Neural progenitor cell (in vitro differentiated cells): ENCODE measurements at places on chromosomes 13 and 19. TPM values are rescaled to one million over a fixed set of nuclear protein-coding genes. Genes with fewer than 3 reads are reported as not detected.
A peak's percentile ranks its signal among the peaks of the same experiment; 100 is the strongest.

COMP gene
- total RNA-seq: not detected in 2 replicates

SELENOV gene
- total RNA-seq: 0.73 and 6.2 TPM in 2 replicates

DBP gene
- total RNA-seq: 7.4 and 10.3 TPM in 2 replicates

DNA sequence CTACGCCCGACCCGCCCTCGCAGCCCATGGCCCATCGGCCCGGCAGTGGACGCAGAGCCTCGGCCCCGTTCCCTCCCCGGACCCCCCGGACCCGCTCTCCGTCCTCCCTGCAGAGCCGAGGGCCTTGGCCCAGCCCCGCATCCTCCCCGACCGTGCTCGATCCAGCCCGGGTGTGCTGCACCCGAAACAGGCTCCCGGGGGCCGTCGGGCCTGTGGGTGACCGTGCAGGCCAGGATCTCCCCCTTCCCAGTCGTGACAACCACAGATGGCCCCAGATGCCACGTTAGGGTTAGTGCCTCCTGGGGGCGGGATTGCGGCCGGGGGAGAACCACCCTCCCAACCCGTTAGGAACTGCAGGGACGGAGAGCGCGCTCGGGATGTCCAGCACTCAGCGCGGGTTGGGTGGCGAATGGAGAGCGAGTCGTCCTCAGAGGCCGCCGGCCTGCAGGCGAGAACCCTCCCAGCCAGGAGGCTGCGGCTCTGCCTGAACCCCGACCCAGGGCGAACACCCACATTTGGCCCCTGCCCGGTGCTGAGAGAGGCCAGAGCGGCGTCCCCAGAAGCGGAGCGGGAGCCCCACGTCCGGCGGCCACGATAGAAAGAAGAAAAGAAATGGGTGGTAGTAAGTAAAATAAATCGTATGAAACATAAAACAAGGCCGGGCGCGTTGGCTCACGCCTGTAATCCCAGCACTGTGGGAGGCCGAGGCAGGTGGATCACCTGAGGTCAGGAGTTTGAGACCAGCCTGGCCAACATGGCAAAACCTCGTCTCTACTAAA lies 6.7 kb upstream of the MADCAM1 start:
- H3K27me3 ChIP-seq: peaks cover 10% of the 10 kb centered on the region
- H3K36me3 ChIP-seq: no peaks in the 10 kb centered on the region
- H3K4me1 ChIP-seq: peaks cover 15% of the 10 kb centered on the region

GRCh38 chr19:57829316-57829715 lies 783 bp upstream of the ZNF587B start:
- no peaks in the 10 kb centered on the region for H3K27me3 ChIP-seq
- H3K27ac ChIP-seq: no peak overlapping the region
- no peak overlapping the region for H3K4me3 ChIP-seq
- H3K4me1 ChIP-seq: peaks cover 15% of the 10 kb centered on the region

GRCh38 chr19:47726467-47726866 lies 13.2 kb downstream of the EHD2 start:
- no peaks in the 10 kb centered on the region for H3K4me1 ChIP-seq
- H3K36me3 ChIP-seq: no peaks in the 10 kb centered on the region
- no peak for DNase-seq
- H3K27me3 ChIP-seq: no peaks in the 10 kb centered on the region
- no peak overlapping the region for H3K4me3 ChIP-seq

- H3K36me3 ChIP-seq: no peaks in the 10 kb centered on the region
- peak; percentile 95 for DNase-seq
- H3K27me3 ChIP-seq: no peaks in the 10 kb centered on the region
- no peak overlapping the region for H3K4me3 ChIP-seq
Measured at GRCh38 chr19:49546825-49547565, 19.2 kb downstream of the RCN3 start.

DNA sequence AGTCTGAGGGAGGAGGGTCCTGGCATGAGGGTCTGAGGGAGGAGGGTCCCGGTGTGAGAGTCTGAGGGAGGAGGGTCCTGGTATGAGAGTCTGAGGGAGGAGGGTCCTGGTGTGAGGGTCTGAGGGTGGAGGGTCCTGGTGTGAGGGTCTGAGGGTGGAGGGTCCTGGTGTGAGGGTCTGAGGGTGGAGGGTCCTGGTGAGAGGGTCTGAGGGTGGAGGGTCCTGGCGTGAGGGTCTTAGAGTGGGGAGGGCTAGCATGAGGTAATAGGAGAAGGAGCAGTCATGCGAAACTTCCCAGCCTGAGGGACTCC lies 194.8 kb downstream of the TEX29 start:
- no peaks in the 10 kb centered on the region for H3K4me1 ChIP-seq
- no peak overlapping the region for H3K4me3 ChIP-seq
- no peak overlapping the region for H3K27ac ChIP-seq

DNA sequence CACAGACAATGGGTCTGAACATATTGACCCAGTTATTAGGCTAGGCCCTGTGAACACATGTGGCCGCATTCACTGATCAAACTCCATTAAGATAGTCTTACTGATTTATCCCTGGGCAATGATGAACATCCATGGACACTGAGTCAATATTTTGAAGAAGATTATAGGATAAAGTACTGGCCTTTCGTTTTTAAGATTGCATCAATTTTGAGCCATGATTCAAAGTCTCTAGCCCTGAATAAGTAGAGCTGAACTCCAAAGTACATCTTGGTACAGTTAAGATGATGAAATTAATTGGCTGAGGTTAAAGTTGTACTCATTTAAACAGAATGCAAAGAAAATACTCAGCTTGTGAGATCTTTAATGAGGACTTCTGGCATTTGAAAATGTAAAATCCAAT lies 1581.9 kb downstream of the EFNB2 start:
- H3K27ac ChIP-seq: no peak overlapping the region
- no peaks in the 10 kb centered on the region for H3K36me3 ChIP-seq
- no peaks in the 10 kb centered on the region for H3K4me1 ChIP-seq
- no peaks in the 10 kb centered on the region for H3K27me3 ChIP-seq

GRCh38 chr19:10701955-10702525 lies 801 bp downstream of the QTRT1 start:
- H3K4me3 ChIP-seq: peak overlapping the region; percentile 76
- peak overlapping the region; percentile 9 for H3K27ac ChIP-seq
- peak; percentile 83 for DNase-seq
- H3K27me3 ChIP-seq: no peaks in the 10 kb centered on the region

DNA sequence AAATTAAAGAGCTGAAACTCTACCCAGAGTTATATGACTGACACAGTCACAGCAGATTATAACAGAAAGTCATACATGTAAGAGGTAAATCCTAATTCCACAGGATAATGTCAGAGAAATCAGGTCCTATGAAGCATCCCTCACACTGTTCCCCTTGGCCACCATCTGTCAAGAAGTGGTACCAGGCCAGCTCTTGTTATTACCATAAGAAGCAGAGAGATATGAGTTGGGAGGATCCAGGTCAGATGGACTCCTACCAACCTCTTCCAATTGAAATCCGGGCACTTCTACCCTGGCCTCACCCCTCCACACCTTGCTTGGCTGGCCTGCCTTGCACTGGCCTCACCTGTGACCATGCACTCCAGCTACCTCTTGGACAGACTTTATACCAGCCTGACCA lies 353.2 kb downstream of the DNAJC15 start:
- H3K4me3 ChIP-seq: no peak overlapping the region
- no peak overlapping the region for H3K27ac ChIP-seq
- no peaks in the 10 kb centered on the region for H3K27me3 ChIP-seq
- no peaks in the 10 kb centered on the region for H3K4me1 ChIP-seq
- no peak for DNase-seq

DNA sequence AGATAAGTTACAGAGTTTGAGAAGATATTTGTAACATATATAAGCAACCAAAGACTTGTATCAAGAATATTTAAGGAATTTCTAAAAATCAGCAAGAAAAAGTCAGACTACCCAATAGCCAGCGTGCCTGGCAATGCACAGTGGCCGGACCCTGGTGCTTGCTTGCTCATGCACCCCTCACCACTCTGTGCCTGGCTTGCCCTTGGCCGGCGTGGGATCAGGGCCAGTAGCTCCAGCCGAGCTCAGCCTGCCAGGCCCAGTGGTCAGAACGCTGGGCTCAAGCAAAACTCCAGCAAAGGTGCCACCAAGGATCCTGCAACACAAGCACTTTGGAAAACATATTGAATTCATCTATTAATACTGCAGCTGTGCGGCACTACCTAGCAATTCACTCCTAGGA lies 95.1 kb downstream of the KATNAL1 start:
- no peaks in the 10 kb centered on the region for H3K4me1 ChIP-seq
- H3K27ac ChIP-seq: no peak overlapping the region
- no peak for DNase-seq
- H3K4me3 ChIP-seq: no peak overlapping the region
- H3K27me3 ChIP-seq: no peaks in the 10 kb centered on the region

DNA sequence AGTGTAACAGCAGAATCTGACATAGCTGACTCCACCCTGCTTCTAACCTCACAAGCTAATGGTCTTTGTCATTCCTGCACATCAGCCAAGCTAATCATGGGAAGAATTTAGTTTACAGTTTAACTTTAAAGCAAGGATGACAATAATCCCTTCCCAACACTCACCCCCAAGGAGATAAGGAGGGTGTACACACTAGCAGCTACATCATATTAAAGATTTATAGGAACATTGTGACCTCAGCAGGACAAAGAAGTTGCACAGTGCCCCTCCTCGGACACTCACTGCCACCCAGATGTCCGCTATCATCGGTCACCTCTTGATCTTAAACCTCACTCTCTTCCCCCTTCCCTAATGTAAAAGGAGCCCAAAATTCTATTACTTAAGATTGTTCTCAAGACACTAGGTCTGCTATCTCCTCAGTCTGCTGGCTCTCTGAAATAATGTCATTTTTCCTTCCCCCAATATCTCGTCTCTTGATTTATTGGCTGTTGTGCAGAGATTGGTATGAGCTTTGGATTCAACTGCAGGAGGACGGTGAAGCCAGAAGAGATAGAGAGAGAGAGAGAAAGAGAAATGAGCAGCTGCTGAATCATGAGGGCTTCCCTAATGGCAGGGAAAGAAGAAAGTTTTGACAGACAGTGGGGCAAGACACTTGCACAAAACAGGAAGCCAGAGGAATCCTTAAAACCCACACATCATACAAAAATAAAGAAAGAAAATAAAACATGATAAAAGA lies 17.5 kb upstream of the FFAR2 start:
- H3K27me3 ChIP-seq: no peaks in the 10 kb centered on the region
- no peak for DNase-seq

DNA sequence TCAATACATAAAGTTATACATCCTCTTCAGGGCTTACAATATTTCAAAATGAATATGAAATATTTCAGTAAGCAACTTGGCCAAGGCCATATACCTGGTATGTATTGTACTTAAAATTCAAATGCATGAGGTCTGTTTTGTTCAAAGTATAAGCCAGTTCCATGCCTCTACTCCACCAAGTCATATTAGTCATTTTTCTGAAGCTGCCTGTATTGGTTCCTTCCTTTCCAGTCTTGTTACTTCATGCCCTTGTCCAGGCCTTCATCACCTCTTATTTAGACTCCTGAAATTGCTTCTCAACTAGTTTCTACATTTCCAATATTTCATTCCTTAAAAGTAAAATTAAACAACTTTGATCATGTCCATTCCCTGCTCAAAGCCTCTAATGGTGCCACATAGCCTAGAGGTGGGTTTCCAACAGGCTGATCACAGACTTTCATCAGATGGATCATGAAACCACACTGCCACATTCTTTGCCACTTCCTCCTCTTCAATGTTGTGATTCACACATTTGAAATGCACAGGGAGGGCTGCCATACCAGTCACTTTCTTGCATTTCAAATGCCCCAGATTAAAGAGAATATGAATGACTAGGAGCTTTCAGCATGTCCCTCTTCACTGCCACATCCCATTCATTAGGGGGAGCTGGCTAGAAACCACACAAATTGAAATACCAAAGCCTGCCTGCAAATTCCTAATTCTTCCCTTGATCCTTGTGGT lies 424.1 kb upstream of the DACH1 start:
- no peak for DNase-seq
- no peak overlapping the region for H3K4me3 ChIP-seq
- H3K27me3 ChIP-seq: no peaks in the 10 kb centered on the region
- H3K36me3 ChIP-seq: no peaks in the 10 kb centered on the region

GRCh38 chr13:109687559-109688448 lies 98.6 kb downstream of the IRS2 start:
- peak overlapping the region; percentile 86 for H3K27ac ChIP-seq
- peak; percentile 63 for DNase-seq
- peaks cover 29% of the 10 kb centered on the region for H3K4me1 ChIP-seq
- H3K27me3 ChIP-seq: no peaks in the 10 kb centered on the region
- H3K4me3 ChIP-seq: peak overlapping the region; percentile 11

DNA sequence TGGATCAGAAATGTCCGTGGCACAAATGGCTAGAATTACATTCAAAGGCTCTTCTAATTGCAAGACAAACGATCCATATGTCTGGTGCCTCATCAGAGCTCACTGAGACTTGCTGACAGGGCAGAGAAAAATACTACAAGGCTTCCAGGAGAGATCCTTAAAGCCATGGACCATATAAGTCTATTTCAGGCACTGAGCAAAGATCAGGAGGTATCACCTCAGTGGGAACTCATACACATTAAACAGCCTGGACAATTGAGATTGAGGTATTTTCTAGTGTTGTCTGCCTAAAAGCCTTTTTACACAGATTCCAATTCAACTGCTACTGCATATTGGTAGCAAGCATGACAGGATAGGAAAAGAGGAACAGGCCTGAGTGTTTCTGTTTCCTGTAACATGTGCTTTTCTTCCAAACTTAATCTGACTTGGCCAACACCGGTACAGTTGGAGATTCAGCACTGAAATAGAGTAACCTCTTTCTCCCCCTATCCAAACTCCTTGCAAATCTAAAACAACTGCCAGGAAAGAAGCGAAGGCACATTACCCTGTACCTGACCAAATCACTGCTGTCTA lies 65.9 kb downstream of the SERP2 start:
- peak overlapping the region; percentile 22 for H3K27ac ChIP-seq
- peaks cover 9% of the 10 kb centered on the region for H3K4me1 ChIP-seq
- H3K27me3 ChIP-seq: no peaks in the 10 kb centered on the region
- no peak for DNase-seq
- H3K4me3 ChIP-seq: no peak overlapping the region

DNA sequence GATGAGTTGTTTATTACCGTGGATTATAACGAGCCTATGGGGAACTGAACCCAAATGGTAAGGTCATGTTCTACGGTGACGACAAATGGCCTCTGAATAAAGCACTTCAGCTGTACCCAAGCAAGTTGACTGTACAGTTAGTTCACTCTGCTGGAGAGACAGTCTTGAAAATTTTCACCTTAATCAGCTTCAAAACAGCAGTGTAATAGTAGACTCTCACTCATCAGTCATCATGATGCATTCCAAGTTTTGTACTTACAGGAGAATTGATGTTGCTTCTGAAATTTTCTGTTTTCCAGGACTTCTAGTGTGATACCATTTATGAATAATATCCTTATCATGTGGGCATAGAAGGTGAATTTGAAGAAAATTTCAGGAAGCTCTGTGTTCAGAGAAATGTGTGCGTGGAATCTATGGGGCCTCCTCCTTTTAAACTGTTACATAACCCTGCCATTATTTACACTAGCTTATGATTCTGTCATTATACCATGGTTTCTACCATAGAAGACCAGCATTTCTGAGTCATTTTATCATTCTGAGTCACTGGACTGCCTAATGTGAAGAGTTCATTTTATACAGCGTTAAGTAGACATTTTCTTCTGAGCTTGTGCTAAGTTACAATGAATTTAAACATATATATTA lies 96.9 kb downstream of the WDFY2 start:
- no peaks in the 10 kb centered on the region for H3K36me3 ChIP-seq
- DNase-seq: no peak
- no peak overlapping the region for H3K27ac ChIP-seq
- H3K27me3 ChIP-seq: no peaks in the 10 kb centered on the region
- no peak overlapping the region for H3K4me3 ChIP-seq
- H3K4me1 ChIP-seq: no peaks in the 10 kb centered on the region

- no peaks in the 10 kb centered on the region for H3K36me3 ChIP-seq
- no peak for DNase-seq
- no peak overlapping the region for H3K4me3 ChIP-seq
- no peak overlapping the region for H3K27ac ChIP-seq
- no peaks in the 10 kb centered on the region for H3K4me1 ChIP-seq
- no peaks in the 10 kb centered on the region for H3K27me3 ChIP-seq
Measured at GRCh38 chr13:74103196-74103595, 31.0 kb downstream of the KLF12 start.
